ENCODE measurements at places on chromosomes 11 and 22.

DNA sequence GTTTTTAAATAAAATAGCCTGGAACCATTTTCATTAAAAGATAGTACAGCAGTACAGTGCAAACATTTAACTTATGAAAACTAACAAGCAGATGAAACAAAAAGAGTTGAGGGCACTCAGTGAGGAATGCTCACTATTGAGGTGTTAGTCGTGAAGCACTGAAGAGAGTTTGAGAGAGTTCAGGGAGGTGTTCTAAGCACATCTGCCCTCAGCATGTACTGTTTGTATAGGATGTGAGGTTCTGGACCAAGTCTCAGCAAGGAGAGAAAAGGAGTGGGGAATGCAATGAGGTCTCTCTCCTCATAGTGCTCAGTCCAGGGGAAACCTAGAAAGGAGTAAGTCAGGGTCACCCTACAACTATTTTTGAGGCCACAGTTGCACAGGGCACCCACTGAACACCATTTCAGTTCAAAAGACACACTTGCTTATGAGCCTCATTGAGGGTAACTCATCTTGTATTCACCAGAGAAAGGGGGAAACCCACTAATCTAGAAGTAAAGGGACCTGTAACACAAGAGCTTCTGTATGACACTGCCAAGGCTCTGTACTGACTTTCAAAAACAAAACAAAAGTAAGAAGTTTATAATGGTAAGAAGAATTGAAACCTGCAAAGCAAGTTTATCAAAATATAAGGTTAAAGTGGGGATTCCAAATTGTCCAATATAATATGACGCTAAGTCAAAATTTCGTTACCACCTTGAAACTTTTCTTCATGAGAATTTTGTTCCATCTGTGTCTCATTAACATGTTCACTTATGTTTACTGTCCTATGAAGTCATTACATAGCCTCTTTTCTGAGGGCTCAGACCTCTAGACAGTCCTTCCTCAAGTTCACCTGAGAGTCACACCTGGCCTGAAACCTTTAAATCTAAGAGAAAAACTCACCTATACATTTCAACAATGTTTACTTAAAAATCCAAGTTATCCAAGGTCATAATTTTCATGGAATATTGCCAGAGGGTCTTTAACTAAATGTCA lies 275.3 kb downstream of the ETS1 start:
- DNase-seq = no peak

DNA sequence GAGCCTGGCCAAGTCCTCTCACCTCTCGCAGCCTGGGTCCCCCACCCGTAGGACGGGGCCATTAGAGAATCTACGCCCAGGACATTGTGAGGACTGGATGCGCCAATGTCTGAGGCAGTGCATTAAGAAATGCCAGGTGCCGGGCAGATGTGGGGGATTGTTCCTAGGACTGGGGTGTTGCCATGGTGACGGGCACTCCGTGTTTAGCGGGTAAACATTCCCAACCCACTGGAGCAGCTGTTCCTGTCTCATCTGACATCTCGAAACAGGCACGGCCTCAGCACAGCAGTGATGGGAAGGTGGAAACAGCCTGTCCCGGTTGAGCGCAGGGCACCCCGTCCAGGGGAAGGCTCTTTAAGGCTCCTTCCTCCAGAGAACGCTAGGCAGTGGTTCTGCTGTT lies 99.6 kb upstream of the RTL6 start:
- no peak for DNase-seq

GRCh38 chr11:94196363-94196762 lies 67.7 kb downstream of the PANX1 start:
- DNase-seq = no peak

- no peak for DNase-seq
Measured at GRCh38 chr11:11406652-11407051, 53.6 kb upstream of the CSNK2A3 start.

DNA sequence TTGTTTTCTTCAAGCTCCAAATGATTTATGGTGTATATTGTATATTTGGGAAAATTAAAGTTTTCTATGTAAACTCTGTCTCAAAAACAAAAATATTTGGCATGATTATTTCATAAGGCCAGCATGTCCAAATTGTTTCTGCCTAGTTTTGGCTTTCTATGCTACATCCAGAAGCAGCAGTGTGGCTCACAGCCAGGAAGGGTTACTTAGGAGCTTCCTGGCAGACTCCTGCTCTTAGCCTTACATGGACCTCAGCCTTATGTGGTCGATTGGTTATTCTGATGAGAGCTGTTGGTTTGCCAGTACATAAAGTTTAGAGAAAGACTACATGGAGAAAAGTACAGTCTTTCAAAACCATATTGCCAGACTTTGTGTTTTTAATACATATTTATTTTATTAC lies 297.7 kb upstream of the FAT3 start:
- DNase-seq = no peak

All from coronary artery (tissue), 2 donors.